ENCODE measurements at places on chromosomes 1 and 21. TPM values are rescaled to one million over a fixed set of nuclear protein-coding genes. Genes with fewer than 3 reads are reported as not detected.

CD1E gene
- total RNA-seq: not detected

DNA sequence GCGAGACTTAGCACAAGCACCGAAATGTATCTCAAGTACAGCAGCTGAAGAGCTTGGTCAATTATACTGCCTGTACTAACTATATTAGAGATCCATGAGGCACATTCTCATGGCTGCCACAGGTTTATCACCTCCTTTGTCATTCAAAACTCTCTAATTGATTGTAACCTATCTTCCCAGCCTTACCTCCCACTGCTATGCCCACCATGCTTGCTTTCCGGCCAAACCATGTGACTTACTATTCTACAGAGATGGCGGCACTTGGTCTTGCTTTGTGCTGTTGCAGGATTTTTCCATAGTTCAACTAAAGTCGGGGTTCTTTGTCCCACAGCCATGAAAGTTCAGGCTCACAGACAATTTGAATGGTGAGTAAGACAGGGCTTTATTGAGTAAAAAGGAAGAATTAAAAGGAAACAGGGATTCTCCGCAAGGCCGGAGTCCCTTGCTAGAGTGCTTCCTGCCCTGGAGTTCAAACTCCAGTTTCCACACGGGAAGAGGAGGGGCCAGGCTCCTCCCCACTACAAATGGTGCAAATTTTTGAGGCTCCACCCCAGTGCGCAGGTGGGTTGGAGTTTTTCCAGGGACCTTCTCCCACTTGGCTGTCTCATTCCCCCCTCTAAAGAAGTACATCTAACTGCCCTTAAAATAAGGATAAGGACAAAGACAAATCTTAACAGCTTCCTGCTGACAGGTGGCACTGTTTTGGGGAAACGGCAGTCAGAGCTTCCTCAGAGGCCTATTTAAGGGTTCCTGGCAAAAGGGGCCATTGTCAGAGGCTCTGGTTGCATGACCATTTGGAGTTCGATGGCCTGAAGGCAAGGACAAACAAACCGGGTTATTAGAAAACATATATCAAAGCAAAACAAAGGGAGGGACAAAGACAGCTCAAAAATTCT, 28.7 kb downstream of the FMO2 start:
- H3K36me3 ChIP-seq: no peaks in the 10 kb centered on the region
- no peak overlapping the region for H3K4me3 ChIP-seq
- no peaks in the 10 kb centered on the region for H3K4me1 ChIP-seq

DNA sequence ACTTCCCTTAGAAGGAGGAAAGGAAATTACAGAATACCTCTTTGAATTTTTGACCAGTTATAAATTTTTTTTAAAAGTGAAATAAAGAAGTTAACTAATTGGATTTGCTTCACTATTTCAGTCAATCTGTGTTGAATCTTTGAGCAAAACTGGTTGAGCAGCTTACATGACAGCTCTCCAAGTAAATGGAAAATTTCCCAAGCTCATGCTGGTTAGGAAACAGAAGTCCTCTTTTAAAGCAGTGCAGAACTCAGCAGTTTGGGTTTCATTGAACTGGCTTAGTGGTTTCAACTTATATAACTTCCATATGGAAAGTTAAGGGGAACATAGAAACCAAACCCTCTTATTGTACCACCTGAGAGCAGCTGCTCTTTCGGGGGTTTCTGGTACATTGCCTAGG, 250.5 kb downstream of the PDE4B start:
- no peak overlapping the region for H3K4me3 ChIP-seq
- no peaks in the 10 kb centered on the region for H3K27me3 ChIP-seq
- H3K27ac ChIP-seq: no peak overlapping the region
- H3K4me1 ChIP-seq: no peaks in the 10 kb centered on the region
- no peak for DNase-seq
- H3K36me3 ChIP-seq: no peaks in the 10 kb centered on the region

DNA sequence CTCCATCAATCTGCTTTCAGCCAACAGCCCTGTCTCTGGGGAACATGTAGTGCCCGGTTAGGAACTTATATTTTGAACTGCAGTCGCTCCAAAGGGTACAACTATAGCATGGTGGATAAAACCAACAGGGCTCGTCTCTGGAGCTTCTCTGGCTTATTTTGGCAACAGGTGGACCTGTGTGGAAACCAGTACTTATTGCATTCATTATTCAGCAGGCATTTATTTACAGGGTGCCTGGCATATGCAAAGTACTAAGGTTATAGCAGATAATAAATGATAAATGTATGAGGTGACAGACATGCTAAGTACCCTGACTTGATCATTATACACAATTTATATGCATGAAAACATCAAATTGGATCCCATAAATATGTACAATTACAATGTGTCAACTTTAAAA, 93.7 kb downstream of the RGS7 start:
- no peak overlapping the region for H3K4me3 ChIP-seq
- no peak for DNase-seq
- no peaks in the 10 kb centered on the region for H3K36me3 ChIP-seq
- no peaks in the 10 kb centered on the region for H3K4me1 ChIP-seq
- no peaks in the 10 kb centered on the region for H3K27me3 ChIP-seq

- H3K27ac ChIP-seq: no peak overlapping the region
- H3K36me3 ChIP-seq: peaks cover 55% of the 10 kb centered on the region
- no peak overlapping the region for H3K4me3 ChIP-seq
- H3K27me3 ChIP-seq: no peaks in the 10 kb centered on the region
- peaks cover 28% of the 10 kb centered on the region for H3K4me1 ChIP-seq
Measured at GRCh38 chr1:193437785-193438184, 251.4 kb upstream of the B3GALT2 start.
